ENCODE measurements at places on chromosomes 4 and X.

DNA sequence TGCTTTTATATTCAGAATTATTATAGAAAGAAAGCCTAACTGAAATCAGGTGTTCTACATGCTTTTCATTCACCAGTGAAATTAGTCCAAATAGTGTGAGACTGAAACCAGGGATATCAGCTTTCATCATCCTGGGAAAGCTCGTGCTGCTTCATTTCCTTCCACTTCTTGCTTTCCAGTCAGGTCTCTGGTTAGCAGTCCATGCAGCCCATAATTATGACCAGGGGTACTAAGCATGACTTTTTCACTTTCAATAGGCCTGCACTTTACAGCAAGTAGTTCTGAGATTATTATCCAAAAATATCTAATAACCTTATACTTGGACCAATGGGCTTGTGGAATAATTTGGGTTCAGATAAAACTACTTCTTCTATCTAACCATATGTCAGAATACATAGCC lies 673.2 kb upstream of the MAGEB2 start:
- no peak for DNase-seq

GRCh38 chr4:114770624-114771023 lies 172.0 kb downstream of the UGT8 start:
- no peak for DNase-seq

DNA sequence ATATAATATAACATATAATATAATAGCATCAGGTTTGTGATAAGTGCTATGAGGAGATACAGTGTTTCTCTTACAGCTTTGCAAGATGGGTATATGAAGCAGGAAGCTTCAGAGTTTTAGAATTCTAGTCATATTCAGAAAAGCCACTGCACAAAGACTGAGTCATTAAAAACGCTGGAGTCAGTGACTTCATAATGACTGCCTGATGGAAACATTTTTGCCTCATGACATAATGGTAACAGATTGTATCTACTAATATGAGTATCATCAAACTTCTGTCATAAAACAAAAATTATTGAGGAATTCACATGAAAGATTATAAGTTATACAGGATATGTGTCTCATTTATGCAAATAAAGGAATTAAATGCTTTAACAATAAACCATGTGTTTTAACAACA lies 46.8 kb downstream of the EPHA5 start:
- DNase-seq: no peak

GRCh38 chr4:158610790-158611189 lies 60.9 kb downstream of the C4orf46 start:
- DNase-seq: no peak

DNA sequence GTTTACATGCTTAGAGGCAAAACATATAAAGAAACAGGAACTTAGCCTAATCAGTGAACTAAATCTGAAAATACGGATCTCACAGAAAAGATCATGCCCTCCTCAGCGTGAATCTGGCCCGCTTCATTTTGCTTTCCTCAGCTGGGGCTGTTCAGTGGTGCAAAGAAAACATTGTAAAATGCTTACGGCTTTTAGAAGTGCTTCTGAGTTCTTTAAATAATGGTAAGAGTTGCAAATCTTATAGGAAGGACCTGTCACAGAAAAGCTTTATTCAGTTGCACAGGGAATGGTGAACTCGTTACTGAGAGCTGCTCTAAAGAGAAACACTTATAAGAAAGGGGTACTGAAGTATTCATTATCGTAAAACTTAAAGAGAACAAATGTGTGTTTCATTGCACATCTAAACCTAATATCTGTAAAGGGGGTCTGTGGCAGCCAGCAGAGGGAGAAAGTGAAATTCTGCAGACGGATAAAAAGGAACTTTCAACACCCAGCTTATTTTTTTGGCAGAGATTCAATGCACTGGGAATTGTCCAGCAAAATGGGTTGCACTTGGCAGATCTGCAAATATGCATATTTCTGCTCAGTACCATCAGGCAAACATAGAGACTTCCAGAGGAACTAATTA lies 139.2 kb upstream of the ANK2 start:
- no peak for DNase-seq

GRCh38 chr4:65023883-65024670 lies 614.8 kb upstream of the TECRL start:
- DNase-seq: no peak

GRCh38 chr4:117425636-117426035 lies 340.3 kb upstream of the TRAM1L1 start:
- no peak for DNase-seq

DNA sequence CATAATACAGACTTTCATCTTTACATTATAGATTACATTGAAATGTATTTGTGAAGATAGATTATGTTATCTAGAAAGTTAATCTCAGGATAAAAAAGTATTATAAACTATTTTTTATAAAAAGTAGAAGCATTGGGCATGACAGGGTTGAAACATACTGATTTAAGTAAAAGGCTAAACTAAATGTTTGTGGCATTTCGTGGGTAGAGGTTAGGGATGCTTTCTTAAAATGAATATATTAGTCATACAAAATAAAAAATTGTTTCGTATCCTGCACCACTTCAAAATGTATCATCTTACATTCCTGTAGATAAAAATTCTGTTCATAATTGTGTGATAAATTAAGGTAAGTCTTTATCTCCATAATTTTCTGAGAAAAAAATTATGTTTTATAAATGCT lies 603.6 kb downstream of the SPRY1 start:
- DNase-seq: no peak

DNA sequence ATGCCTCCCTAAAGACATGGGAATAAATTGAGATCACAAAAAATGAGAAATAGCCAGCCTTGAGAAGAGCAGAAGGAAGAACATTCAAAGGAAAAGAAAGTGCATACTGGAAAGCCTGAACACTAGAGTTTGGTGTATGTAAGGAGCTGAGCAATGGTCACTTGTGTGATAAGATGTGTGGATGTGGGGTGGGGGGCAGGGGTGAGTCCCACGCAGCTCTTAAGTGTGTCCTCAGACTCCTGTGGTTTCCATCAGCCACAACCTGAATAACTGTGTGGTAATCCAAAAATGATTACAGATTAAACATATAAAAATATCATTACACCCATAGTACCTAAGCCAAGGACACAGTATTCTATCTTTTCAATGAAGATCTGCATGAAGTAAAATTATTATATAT lies 59.9 kb downstream of the ELOVL6 start:
- DNase-seq: no peak

GRCh38 chr4:112060212-112060611 lies 85.0 kb upstream of the FAM241A start:
- no peak for DNase-seq

GRCh38 chr4:101256222-101256621 lies 91.1 kb downstream of the PPP3CA start:
- DNase-seq: no peak

- DNase-seq: no peak
These were observed 223.2 kb upstream of the CNKSR2 start for GRCh38 chrX:21151051-21151450.

DNA sequence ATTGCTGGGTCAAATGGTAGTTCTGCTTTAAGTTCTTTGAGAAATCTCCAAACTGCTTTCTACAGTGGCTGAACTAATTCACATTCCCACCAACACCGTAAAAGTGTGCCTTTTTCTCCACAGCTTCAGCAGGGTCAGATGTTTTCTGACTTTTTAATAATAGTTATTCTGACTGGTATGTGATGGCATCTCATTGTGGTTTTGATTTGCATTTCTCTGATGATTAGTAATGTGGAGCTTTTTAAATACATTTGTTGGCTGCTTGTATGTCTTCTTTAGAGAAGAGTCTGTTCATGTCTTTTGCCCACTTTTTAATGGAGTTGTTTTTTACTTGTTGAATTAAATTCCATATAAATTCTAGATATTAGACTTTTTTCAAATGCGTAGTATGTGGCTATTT lies 257.5 kb upstream of the ANKRD50 start:
- no peak for DNase-seq

DNA sequence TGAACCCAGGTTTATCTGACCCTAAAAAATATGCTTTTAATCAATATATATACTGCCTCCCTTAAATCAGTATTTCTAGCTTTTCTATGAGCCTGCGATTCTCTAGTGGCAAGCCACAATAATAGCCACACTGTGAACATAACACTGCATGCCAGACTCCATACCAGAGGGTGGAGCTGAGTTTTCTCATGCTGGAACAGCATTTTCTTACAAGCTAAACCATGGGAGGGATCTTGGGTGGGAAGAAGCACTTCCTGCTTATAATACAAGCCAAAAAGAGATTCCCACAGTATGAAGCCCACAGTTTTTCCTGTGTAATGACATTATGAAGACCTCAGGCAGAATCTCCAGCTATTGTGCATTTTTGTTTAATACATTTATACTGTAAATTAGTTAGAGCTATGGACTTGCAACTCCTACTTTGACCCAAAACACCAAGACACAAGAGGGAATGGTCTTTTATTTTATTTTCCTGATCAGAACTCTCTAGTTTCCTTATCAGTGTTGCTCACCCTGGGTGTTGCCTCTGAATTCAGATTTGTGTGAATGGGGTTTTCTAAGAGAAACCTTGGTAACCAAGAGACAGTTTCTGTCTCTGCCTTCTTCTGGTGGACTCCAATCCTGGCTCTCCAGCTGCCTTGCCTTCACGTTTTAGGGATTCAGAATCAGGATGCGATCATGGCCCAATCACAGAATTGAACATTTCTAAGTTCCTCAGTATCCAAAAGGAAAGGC lies 74.5 kb upstream of the EOLA2 start:
- no peak for DNase-seq

GRCh38 chrX:29870608-29871007 lies 344.8 kb upstream of the MAGEB2 start:
- no peak for DNase-seq

DNA sequence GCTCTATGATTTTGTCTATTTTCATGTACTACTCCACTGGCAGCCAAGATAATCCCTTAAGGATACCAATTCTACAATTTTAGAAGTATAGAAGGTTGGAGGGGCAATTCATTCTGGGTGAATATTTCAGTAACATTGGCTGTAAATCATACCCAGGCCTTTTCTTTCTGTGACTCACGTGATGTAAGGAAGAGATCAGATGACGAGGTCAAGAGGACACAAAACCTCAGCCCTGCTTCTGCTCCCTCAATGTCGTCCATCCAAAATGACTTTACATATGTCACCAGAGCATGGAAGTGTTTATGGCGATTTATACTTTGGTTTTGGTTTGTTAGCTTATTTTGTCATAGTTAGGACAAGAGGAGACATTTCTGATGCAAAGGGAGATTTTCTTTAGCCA lies 70.7 kb upstream of the SLC4A4 start:
- no peak for DNase-seq

DNA sequence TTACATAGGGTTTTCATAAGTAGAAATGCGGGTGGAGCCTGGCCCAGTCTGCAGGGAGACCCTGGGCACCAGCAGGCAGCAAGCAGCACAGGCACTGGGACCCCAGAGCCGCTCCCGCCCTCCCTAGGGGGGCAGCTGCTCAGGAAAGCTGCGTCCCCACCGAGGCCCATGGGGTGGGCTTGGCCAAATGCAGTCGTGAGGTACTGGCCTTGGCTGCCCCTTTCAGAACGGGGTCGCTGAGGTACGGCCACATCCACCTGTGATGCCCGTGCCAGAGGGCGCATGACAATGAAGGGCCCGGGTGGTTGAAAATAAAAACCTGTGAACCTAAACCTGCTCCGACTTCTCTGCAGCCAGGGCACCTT lies 16.7 kb downstream of the TMEM175 start:
- DNase-seq: no peak

DNA sequence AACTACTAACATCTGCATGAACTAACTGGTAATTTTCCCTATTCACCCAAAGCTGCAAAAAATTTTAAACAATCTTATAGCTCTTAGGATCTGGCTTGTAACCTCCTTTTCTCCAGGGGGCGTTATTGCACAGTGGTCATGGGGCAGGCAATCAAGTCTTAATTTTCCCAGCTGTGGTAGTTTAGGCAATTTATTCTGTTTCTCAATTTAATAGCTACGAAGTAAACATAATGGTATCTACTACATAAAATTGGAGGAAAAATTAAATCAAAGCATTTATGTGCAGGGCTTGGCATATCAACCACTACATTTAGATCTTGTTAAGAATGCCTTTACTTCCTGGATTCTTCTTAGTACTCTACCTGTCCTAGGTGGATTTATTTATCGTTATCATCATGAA lies 137.4 kb upstream of the GUCY1A1 start:
- DNase-seq: no peak

DNA sequence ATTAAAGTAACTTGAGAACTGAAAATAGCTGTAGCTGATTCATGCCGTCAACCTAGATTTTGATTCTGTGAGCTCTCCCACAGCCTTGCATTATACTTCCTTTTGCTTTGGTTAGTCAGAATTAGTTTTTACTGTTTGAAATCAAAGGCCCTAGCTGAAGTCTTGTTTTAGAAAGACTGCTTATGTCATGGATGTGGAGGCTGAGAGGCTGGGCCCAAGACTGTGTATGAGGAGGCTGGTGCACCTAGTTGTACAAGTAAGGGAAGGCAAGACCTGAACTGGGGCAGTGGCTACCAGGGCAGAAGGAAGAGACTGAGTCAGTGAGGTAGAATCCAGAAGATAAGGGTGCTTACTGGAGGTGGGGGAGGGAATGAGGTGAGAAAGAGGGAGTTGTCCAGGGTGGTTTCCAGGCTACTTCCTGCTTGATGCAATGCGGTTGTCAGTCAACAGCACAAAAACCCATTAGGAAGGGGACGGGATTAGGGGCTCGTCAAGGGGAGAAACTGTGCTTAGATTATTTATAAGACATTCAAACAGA lies 76.2 kb upstream of the PAGE3 start:
- no peak for DNase-seq

GRCh38 chrX:112643721-112644120 lies 36.0 kb downstream of the LHFPL1 start:
- no peak for DNase-seq

DNA sequence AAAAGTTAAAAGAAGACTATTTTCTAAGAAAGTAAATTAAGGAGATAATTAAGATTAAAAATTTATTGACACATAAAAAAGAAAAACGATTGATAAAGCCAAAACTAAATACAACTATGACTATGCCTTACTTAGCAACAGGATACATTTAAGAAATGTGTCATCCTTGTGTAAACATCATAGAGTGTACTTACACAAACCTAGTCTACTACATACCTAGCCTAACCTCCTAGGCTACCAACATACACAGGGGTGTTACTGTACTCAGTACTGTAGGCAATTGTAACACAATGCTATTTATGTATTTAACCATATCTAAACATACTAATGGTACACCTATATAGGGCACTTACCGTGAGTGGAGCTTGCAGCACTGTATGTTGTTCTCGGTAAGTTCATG lies 108.3 kb downstream of the ANXA10 start:
- no peak for DNase-seq

- peak; percentile 19 for DNase-seq
These were observed 3.1 kb upstream of the SFRP2 start for GRCh38 chr4:153791746-153792617.

DNA sequence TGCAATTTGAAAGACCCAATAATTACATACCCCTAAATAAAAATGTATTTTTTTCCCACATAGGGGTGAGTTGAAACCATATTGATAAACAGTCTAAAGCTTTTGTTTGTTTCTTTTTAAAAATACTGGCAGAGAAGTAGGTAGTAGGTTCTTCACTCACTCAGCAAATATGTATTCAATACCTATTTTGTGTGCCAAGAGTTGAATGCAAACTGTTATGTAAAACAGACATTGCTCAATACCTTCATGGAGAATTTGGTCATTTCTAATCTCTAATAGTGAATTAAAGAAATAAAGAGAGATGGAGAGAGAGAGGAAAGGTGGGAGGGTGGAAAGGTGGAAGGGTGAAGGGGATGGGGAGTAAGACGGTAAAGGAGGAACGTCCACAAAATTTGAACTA lies 589.9 kb upstream of the GNPDA2 start:
- no peak for DNase-seq
